ENCODE measurements at places on chromosomes 4 and X.

DNA sequence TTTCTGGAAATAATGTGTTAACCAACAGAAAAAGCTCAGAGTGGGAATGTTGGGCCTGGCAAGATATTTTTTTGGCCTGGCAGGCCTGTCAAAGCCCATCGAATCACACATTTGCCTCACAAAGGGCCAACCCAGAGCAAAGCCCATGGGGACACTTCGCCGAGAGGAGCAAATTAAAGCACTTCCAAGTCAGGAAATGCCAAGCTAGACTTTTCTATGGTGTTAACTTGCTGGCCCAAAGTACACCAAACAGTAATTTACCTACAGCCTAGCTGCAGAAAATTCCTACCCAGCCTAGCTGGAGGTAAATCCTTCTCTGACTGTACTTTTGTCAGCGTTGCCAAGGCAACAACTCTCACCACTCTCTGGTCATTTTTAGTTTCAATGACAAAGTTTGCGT is 288.6 kb upstream of the LDB2 start:
- DNase-seq, result no peak

GRCh38 chr4:94305466-94306225 is 37.0 kb downstream of the HPGDS start:
- DNase-seq, result no peak

- no peak for DNase-seq
These were observed 53.0 kb downstream of the HELT start for GRCh38 chr4:185071236-185071811.

DNA sequence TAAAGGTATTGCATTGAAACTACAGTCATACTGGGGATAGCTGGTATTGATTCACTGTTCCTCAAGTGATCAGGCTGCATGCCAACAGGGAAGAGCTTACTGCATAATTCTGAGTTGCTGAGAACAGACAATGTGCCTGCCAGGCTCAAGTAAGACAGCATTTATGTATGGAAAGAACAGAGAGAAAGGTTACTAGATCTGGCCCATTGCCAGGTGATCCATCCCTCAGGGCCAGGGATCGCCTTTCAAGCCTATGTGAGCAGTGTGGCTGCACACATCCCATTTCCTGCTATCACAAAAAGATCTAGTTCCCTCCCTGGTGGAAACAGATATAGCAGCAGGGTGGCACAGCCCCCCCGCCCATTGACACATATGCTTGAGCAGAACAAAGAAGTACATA is 254.0 kb downstream of the TMA16 start:
- DNase-seq, result no peak

GRCh38 chr4:610411-611261 is 14.7 kb upstream of the PDE6B start:
- no peak for DNase-seq

DNA sequence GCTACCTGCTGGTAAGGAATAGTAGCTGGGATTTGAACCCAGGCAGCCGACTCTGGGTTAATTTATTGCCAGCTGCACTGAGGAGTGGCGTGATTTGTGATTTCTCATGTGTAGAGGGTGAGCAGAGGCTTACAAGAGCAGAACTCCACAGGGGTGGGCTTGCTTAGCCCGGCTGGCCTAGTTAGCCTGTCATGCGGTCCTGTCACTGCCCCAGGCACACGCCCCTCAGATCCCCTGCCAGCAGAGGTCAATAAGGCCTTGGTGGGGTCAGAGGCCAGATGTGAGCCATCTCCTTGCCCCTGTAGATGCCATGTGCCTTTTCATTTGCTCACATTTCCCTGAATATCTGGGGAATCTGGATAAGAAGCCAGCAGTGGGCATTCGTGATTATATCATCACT is 13.4 kb downstream of the NSDHL start:
- no peak for DNase-seq
